Ovary (tissue), 10 donors: ENCODE measurements at places on chromosomes 12 and 14. TPM values are rescaled to one million over a fixed set of nuclear protein-coding genes. Genes with fewer than 3 reads are reported as not detected.

DNA sequence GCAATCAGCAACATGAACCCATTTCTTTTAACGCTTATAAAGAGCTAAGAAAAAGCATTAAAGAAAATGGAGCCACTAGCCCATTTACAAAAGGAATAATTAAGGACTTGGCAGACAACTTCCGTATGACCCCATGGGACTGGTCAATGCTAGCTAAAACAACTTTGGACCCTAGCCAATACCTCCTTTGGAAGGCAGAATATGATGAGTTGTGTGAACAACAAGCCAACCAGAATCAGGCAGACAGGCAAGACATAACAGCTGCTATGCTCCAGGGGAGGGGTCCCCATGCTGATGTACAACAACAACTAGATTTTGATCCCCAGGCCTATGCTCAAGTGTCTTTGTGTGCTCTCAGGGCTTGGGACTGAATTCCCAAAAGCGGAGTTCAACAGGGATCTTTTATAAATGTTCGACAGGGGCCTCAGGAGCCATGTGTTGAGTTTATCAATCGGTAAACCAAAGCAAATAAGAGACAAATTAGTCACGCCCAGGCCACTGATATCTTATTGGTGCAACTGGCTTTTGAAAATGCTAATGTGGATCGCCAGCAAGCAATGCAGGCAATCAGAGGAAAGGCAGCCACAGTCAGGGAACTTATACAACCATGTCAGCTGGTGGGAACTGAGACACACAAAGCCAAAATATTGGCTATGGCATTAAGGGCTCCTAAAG, 254.4 kb upstream of the DIO2 start:
- no peak for DNase-seq

- DNase-seq = no peak
These were observed 252.5 kb upstream of the TMPO start for GRCh38 chr12:98262902-98263301.

DNA sequence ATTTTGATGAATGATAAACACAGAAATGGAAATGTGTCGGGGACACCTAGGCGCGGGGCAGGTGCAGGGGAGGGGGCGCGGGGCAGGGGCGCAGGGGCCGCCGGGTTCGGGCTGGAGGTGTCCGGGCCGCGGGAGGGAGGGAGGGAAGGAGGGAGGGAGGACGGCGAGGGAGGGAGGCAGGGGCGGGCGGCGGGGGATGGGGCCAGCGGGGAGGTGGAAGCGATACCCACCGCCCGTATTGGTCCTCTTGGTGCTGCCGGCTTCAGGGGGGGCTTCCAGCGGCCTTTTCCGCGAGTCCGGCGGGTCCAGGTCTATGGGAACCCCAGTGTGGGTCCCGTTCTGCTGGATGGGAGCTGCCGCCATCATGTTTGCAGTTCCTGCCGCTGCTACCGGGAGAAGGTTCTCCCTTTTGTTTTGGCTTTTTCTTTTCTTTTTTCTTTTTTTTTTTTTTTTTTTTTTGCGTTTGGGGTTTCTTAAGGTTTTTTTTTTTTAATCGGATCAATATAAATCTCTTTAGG, 703 bp downstream of the NOVA1 start:
- DNase-seq = peak; percentile 36

The A2M gene
- 222 TPM for total RNA-seq

DNA sequence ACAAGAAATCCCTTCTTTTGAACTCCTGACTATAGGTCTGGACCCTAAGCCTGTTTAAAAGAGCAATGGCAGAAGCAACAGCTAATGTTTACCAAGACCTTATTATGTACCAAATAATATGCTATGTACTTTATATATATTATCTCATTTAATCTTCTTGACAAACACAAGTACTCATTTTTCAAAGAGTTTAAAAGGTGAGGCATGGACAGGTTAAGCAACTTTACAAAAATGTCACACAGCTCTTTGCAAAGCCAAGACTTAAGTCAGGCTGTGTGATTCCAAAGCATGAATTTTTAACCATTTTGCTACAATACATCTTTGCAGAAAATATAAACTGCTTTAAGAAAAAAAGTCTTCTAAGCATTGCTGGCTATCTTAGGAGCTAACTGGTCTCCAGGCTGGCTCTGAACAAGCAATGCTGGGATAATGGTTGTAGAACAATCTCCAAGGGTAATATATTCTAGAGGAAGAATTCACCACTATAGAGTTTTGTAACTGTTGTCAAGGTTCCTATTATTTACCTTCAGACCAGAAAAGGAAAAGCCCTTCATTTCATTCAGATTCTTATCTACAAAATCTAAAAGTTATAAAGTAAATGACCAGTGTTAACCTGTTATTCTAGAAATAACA, 22.1 kb downstream of the SYNJ2BP start:
- DNase-seq = no peak

- peak; percentile 2 for DNase-seq
These were observed 337.7 kb downstream of the TMEM121 start for GRCh38 chr14:105864116-105864515.

DNA sequence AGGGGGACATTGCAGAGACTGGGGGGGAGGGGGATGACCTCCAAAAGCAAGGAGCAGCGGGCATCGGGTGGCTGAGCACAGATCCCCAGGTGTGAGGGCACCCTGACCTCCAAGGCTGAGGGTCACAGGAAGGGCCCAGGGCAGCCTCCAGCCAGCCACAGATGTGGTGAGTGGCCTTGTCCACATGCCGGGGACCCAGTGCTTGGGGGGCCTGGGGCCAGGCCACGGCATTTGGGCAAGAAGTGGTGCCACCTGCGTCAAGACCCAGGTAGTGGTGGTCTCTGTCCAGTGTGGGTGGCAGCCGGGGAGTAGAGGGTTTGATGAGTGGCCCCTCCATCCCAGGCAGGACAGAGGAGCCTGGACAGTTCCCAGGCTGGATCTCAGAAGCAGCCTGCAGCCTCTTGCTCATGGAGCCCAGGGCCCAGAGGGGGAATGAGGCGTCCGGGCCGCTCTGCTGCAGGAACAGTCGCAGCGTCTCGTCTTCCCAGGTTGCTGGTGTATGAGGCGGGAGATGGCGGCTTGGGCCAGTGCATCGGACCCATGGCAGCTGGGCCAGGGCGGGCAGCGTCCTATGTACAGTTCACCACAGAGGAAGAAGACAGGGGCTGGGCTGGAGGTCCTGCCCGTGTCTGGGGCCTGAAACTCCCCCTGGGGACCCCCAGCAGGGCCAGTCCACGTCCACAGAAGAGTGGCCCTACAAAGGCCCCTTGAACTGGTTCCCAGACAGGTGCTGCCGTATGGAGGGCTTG, 33.5 kb downstream of the CCNK start:
- peak; percentile 21 for DNase-seq

DNA sequence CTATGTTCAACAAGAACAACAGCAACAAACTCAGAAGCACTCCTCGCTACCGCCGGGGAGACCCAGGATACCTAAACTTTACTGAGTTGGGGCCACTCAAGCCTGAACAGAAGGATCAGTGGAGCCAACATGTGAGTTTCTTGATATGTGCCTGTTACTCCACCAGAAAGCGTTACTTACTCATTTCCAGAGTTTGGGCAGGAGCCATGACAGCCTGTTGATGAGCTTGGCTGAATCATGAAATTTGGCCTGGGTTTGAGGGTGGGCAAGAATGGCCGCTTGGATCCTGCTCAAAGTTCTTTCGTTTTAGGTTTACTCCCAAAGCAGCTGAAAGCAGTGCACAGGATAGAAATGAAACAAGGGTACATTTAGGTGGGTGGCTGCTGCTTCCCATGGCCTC, 12.0 kb upstream of the GALNT6 start:
- no peak for DNase-seq

The IAPP gene
- not detected for total RNA-seq

GRCh38 chr12:75568393-75568792, 57.0 kb upstream of the KRR1 start:
- no peak for DNase-seq

GRCh38 chr12:6276956-6277620, 33.4 kb upstream of the PLEKHG6 start:
- DNase-seq = no peak

DNA sequence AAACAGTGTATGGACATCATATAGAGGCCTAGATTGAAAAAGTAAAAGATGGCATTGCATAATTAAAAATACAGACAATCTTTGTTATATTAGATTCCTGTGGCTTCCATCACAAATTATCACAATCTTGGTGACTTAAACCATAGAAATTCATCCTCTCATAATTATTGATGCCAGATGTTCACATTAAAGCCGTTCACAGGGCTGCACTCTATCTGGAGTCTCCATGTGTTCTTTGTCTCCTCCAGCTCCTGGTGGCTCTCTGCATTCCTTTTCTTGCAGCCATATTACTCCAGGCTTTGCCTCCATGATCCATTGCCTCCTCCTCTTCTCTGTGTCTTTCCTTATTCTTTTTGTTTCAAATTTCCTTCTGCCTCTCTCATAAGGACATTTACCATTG, 875.7 kb upstream of the USP15 start:
- DNase-seq = no peak

The ZNF664 gene
- total RNA-seq = 74.7 TPM

DNA sequence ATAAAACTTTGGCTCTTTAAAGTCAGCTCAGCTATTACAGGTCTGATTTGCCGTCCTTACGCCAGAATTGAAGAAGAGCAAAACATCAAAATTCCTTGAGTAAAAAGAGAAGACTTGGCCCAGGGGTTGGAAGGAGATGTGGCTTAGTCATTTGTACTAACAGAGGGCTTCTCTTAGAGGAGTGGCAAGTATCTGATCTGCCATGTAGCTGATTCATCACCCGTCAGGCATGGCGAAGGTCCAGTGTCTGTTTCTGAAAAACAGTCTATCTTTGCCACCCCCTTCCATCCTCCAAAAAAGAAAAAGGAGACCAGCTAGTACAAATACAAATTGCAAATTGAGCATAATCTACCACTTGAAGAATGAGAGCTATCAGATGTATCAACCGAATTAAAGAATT, 91.9 kb downstream of the RAD52 start:
- no peak for DNase-seq

DNA sequence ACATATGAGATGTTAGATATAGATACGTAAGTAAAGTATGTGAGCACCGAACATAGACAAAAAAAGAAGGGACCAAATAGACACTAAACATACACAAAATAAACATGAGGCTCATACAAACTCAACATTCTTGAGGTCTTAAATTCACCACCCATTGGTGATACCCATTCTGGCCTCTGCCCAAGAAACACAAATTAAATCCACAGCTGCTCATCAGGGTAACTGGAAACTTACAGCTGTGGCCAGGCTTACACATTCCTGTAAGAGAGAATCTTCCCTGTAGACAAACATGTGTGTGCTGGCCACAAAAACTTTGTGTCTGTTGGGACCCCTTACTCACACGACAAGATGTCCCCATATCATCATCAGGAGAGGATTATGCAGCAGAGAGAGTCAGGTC, 22.4 kb downstream of the MAGOHB start:
- DNase-seq = no peak

The DBX2 gene
- not detected for total RNA-seq

The GPR132 gene
- total RNA-seq = 0.95 TPM

The DHRS2 gene
- 21.0 TPM for total RNA-seq

- peak; percentile 41 for DNase-seq
These were observed 450 bp downstream of the BLTP3B start for GRCh38 chr12:100141998-100142850.

DNA sequence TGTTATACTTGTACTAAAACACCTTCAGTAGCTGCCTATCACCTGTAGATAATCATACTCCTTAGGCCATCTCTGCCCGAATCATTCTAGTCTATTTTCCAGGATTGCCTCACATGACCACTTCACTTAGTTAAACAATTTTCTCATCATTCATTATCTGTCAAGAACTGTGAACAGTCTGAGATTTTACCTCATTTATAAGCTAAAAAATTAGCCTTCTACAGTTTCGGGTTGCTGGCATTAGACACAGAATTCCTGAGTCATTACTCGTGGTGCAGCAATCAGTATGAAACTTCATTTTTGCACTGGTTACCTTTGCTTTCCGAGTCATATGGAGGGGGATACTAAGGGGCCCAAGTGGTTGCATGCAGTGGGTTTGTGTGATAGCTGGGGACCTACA, 57.6 kb upstream of the OTOGL start:
- no peak for DNase-seq

The DPF3 gene
- 8.0 TPM for total RNA-seq

- DNase-seq = no peak
These were observed 389.6 kb upstream of the DDHD1 start for GRCh38 chr14:53542732-53543131.

The EFS gene
- 21.2 TPM for total RNA-seq
